Right cardiac atrium (tissue), 5 donors: ENCODE measurements at places on chromosomes 4 and X. TPM values are rescaled to one million over a fixed set of nuclear protein-coding genes. Genes with fewer than 3 reads are reported as not detected.

The ERAS gene
- total RNA-seq, result not detected

The SHROOM3 gene
- 11.3 TPM for total RNA-seq

The NMU gene
- total RNA-seq, result not detected

The GRID2 gene
- 0.17 TPM for total RNA-seq

The REPS2 gene
- total RNA-seq, result 10.1 TPM

The MAGT1 gene
- 55.1 TPM for total RNA-seq
